Posterior vena cava (tissue), 2 donors: ENCODE measurements at places on chromosomes 5 and 9. TPM values are rescaled to one million over a fixed set of nuclear protein-coding genes. Genes with fewer than 3 reads are reported as not detected.

Gene HMCN2
- 224 TPM for total RNA-seq

Gene SMIM33
- total RNA-seq, result not detected

Gene FOXD4
- 0.24 TPM for total RNA-seq

Gene RPS14
- 1,337 TPM for total RNA-seq

Gene LRRTM2
- 0.09 TPM for total RNA-seq

Gene IRX2
- 0.38 TPM for total RNA-seq

Gene PRKACG
- total RNA-seq, result not detected

Gene ADAMTS2
- total RNA-seq, result 62.0 TPM

Gene LPAR1
- total RNA-seq, result 147 TPM

Gene NRARP
- 5.6 TPM for total RNA-seq

Gene PIP5K1B
- total RNA-seq, result 2.6 TPM

Gene GPX3
- total RNA-seq, result 1,026 TPM

Gene ZNF300
- 5.5 TPM for total RNA-seq

Gene PCDHB8
- 2.3 TPM for total RNA-seq

Gene SLC34A1
- not detected for total RNA-seq

Gene BSPRY
- 0.14 TPM for total RNA-seq

Gene CKMT2
- total RNA-seq, result 26.3 TPM

Gene CCL27
- total RNA-seq, result 0.33 TPM

Gene FOXD4L6
- not detected for total RNA-seq

Gene SLC31A1
- 15.0 TPM for total RNA-seq
